Caudate nucleus (tissue), 63 donors: ENCODE measurements at places on chromosomes 7 and 10.

GRCh38 chr7:29084832-29085231 lies 61.5 kb downstream of the CPVL start:
- DNase-seq: no peak

- DNase-seq: no peak
Observed at GRCh38 chr10:103929381-103929921, 11.5 kb upstream of the STN1 start.

- no peak for DNase-seq
Observed at GRCh38 chr10:7153750-7154149, 257.1 kb downstream of the SFMBT2 start.

GRCh38 chr10:18352175-18352574 lies 212.0 kb downstream of the CACNB2 start:
- no peak for DNase-seq

DNA sequence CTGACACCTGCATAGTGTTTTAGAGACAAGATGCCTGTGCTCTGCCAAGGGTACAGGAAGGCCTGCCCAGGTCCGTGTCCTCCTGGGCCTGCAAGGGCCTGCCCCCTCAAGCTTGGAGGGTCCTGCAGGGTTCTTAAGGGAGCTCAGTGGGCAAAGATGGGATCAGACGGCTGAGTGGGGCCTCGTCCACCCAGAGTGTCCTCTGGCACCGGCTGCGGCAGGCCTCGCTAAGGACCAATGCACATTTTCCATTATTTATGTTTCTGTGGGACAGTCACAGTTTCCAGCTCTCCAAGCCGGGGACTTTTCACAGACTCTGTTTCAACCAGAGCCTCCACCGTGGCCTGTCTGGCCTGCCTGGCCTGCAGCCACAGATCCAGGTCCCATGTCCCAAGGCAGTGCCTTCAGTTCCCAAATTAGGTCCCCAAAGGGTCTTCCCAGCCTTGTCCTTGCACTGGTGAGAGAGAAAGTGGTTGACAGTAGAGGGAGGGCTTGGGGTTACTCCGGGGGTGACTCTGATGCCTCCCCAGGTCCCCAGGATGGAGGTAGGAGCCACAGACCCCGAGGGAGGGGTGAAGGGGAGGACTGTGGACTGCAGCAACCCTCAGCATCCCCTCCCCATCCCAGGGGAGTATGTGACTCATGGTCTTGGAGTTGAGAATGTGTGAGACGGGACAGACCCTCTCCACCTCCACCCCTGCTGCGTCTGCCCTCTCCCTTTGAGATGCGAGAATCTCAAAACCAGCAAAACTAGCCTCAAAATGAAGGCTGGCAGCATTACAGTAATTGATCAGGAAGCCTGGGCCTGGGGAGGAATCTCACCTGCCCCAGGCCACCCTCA lies 14.8 kb downstream of the MYL10 start:
- no peak for DNase-seq

- no peak for DNase-seq
Observed at GRCh38 chr7:42448901-42449300, 211.9 kb upstream of the GLI3 start.

- no peak for DNase-seq
Observed at GRCh38 chr10:5078547-5079180, 15.6 kb upstream of the AKR1C3 start.

DNA sequence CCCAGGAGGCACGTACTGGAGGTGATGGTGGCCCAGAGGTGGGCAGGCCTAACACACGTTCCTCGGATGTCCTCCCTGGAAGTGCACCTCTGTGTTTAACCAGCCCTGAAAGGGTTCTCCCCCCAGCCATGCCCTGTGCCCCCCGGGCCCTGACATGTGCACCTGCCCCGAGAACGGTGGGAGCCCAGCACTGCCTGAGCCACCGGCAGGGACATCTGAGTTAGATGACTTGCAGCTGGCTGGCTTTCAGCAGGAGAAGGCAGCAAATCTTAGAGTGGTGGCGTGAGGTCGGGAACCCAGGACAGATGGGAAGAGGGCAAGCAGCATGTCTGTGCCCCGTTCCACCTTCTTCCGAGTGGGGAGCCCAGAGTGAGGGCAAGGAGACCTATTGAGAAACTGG lies 291.8 kb downstream of the TCERG1L start:
- no peak for DNase-seq

- no peak for DNase-seq
Observed at GRCh38 chr10:119133949-119134348, 30.0 kb downstream of the DENND10 start.

DNA sequence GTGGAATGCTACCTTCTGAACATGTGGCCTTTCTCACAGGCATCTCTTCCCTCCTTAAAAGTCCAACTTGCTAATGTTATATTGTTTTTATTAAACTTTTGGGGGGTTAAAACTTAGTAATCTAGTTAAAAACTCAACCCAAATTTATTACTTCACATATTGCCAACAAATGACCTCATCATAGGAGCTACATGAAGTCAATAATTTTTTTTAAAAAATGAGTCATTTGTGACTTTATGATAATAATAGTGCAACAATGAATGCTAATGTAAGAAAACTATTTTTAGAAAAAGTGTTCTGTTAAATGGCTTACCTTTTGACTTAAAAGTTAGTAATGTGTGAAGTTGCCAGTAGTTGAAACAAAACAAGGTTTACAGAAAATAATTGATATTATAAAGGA lies 325.9 kb upstream of the FZD1 start:
- DNase-seq: no peak

DNA sequence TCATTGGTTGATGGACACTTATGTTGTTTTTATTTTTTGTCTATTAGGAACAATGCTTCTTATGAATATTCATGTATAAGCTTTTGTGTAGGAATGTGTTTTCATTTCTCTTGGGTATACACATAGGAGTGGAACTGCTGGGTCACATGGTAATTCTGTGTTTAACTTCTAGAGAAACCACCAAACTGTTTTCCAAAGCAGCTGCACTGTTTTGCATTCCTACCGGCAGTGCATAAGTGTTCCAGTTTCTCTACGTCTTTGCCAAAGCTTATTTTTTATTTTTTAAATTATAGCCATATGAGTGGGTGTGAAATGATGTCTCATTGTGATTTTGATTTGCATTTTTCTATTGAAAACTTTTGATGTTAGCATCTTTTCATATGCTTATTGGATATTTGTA lies 51.3 kb downstream of the ADK start:
- no peak for DNase-seq

- DNase-seq: no peak
Observed at GRCh38 chr7:127411176-127411575, 18.7 kb upstream of the ZNF800 start.

DNA sequence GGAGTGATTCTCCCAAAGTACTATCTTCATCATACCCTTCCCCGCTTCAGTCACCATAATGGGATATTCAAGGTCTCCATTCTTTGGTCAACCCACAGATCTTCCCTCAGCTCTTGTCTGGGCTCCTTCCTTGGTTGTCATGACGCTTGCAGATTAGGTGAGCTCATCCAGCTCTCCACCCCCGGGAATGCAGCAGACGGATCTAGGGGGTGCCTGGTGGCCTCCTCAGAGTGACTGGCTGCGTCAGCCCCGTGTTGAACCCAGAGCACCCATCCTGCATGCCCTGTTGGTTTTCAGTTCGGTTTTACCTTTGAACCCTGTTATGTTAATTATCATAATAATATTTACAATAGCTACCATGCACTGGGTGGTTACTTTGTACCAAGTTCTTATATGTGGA lies 6.4 kb downstream of the NEURL1 start:
- DNase-seq: no peak

DNA sequence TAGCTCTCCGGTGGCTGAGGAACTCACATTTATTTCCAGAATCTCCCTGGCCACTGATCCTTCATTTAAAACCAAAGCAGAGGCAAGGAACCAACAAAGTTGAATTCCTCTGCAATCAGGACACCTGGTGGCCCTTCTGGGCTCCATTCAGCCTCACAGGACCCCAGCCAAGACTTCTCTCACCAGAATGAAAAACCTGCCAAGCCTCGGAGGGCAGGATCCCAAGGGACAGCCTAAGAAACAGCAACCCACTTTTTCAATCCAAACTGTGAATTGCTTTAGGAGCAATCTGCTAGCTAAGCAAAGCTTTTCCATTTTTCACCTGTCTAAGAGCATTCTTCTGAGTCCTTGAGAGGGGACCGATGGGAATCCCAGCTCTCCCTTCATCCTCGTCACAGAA lies 34.6 kb downstream of the OAT start:
- DNase-seq: no peak

DNA sequence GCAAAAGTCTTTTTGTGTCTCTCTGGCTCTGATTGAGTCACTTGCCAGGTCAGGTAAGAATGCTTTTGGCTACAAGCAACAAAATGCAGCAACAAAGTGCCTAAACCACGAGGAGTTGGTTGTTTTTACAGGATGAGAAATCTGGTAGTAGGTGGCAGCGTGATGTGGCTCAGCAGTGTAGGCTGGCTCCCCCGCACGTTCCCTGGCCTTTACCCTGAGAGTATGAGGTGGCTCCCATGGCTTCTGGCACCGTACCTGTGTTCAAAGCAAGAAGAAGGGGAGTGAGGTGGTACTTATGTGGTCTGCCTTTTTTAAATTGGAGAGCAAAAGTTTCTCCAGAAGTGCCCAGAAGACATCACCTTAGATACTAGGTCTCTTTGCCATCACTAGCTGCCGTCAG lies 11.7 kb downstream of the PRKRIP1 start:
- DNase-seq: no peak

DNA sequence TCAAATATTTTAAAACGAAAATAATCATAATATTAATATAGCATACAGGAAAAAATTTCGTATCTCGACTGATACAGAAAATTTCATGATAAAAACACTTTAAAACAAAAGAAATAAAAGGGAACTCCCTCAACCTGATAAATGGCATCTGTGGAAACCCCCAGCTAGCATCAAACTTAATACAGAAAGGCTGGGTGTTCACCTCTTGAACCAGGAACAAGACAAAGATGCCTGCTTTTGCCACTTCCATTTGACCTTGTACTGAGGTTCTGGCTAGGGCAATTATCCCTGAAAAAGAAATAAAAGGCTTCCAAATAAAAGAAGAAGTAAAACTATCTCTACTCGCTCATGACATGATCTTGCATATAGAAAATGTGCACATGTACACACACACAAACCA lies 2.5 kb upstream of the ALOX5 start:
- no peak for DNase-seq

- DNase-seq: no peak
Observed at GRCh38 chr7:65846008-65846570, 26.8 kb upstream of the VKORC1L1 start.

- no peak for DNase-seq
Observed at GRCh38 chr10:11232222-11232961, 214.7 kb downstream of the CELF2 start.

DNA sequence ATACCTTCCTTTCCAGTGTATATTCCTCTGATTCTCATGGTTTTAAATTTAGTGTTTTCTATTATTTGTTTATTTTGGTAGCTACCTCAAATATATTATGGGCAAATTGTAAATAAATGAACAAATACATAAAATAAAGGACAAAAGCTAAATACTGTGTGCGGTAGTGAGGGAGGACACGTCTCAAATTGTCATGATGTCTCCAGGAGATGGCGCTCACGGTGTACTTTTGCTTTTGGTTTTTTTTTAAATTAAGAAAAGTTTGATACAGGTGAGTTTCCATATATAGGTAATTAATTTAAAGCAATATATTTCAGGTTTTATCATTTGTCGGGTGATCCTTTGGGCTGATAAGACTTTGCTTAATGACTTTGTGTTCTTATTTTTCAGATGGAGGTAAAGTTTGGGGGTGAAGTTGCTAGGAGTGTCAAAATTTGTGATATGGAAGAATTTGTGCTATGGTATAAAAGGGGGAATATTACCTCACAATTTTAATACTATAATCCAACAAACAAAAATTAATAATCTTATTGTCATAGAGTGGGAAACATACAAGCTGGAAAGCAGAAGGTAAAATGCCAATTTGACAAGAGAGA lies 68.4 kb upstream of the TMEM229A start:
- no peak for DNase-seq

- DNase-seq: no peak
Observed at GRCh38 chr10:70615784-70616522, 13.4 kb upstream of the PRF1 start.

DNA sequence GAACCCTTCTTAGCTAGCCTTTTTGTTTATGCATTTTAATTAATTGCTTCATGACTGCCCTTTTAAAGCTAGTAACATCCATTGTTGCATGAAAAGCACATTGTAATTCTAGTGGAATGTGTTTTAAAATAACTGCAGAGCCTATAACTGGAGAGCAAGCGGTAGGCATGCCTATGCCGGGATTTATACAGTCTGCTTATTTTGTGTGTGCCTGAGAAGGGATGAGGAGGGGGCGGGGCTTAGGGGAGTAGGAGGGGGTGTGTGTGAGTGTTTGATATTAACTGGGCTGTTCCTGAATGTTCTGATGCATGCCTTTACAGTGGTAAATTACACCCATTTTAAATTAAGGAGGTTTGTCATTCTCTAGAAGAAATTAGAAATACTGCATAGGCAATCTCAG lies 208.1 kb downstream of the TCF7L2 start:
- DNase-seq: no peak

GRCh38 chr7:90897961-90898469 lies 301.9 kb downstream of the CDK14 start:
- DNase-seq: no peak

DNA sequence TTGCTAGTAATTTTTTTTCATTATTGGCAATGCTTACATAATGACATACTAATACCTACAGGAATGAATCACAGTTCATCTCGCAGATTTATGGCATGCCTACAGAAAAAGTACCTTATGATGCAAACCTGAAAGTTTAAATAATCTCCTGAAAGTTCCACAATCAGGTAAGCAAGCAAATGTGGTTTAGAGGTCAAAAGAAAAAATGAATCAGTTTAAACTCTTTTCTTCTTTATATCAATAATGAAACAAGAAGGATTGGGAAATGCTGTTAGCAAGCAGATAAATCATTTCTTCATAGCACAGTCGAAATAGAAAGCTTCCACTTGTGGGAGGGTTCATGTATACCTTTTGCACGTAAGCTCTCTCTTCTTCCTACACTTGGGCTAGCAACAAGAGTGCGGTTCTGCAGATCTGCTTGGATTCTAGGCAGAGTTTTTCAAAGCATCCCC lies 53.7 kb upstream of the MTPN start:
- no peak for DNase-seq

DNA sequence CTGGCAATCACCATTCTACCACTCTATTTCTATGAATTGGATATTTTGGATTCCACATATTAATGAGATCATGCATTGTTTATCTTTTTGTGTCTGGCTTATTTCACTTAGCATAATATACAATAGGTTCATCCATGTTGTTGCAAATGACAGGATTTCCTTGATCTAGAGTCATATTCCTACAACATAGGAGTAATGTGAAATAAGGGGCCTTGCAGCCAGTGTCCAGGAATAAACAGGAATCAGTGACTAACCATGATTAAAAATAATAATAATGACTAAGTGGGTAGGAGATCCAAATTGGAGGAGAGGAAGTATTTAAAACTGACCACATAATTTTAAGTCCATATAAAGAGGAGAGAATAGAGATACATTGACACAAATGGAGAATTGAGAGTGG lies 49.9 kb downstream of the SCIN start:
- DNase-seq: no peak

GRCh38 chr7:31408140-31408729 lies 67.7 kb upstream of the NEUROD6 start:
- DNase-seq: no peak

GRCh38 chr10:122216047-122216446 lies 55.0 kb upstream of the BTBD16 start:
- no peak for DNase-seq

- no peak for DNase-seq
Observed at GRCh38 chr10:102631525-102632393, 12.5 kb upstream of the TRIM8 start.
